ENCODE measurements at places on chromosomes 13 and 19.

DNA sequence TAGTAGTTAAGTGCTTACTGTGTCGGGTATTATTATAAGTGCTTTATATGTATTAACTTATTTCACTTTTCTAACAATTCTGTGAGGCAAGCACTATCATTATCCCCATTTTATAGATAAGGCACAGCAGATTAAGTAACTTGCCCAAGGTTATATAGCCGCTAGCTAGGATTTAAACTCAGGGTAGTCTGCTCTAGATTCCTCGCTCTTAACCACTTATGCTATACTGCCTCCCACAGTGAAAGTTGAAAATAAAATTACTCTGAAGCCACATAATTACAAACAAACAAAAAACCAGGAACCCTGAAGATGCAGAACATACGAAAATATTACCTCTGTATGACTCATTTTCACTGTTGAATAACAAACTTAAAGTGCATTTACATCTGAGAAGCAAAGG is 3.9 kb downstream of the TEX30 start:
- no peak for DNase-seq

GRCh38 chr19:42216653-42217519 is 591 bp downstream of the DEDD2 start:
- no peak for DNase-seq

GRCh38 chr19:46016426-46017094 is 6.3 kb downstream of the PGLYRP1 start:
- peak; percentile 51 for DNase-seq

GRCh38 chr19:5948752-5949564 is 29.0 kb downstream of the RANBP3 start:
- no peak for DNase-seq

- no peak for DNase-seq
Observed at GRCh38 chr19:23528376-23528775, 133.1 kb upstream of the ZNF91 start.

GRCh38 chr13:112648101-112648500 is 41.7 kb upstream of the ATP11A start:
- DNase-seq: no peak

DNA sequence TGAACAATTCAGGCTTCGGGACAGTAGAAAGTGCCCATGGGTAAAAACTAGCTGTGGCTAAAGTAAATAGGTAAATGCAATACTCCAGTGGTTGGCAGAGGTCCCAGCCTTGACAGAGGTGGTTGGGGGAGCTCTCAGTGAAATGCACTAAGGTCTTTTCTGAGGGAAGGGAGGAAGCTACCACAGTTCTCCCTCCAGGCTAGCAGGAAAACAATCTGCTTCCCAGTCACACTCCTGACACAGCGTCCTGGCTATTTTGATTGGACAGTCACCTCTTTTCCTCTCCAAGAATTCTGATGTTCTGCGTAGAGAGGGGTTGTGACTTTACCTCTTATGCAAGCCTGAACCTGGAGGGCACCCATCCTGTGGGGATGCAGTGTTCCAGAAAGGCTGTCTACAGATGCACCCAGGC is 128.7 kb downstream of the CYSLTR2 start:
- no peak for DNase-seq

GRCh38 chr19:47707135-47707925 is 5.9 kb upstream of the EHD2 start:
- DNase-seq: peak; percentile 75

DNA sequence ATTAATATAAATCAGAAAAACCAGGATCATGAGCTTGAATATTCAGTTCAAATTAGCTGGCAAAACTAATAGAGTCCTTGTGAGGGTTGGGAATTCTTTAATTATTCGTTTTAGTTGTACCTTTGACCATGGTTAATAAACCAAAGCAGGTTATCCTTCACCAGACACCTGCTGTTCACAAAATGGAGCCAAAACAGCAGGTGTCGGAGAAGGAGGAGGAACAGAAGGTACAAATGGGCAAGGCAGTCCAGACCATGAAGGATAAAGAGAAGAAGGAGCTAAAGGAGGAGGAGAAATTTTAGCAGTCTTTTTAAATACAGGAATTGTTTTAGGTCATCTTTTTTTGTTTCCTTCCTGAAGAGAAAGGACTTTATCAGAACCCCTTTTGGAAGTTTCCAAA is 106.1 kb downstream of the NHLRC3 start:
- no peak for DNase-seq

GRCh38 chr13:48334534-48335127 is 31.1 kb downstream of the RB1 start:
- no peak for DNase-seq

GRCh38 chr13:106796280-106797047 is 228.5 kb upstream of the ARGLU1 start:
- no peak for DNase-seq

GRCh38 chr13:45040622-45041021 is 51.3 kb downstream of the GPALPP1 start:
- no peak for DNase-seq

GRCh38 chr19:29858621-29859020 is 46.8 kb downstream of the CCNE1 start:
- DNase-seq: no peak

GRCh38 chr19:50269653-50270052 is 59.5 kb downstream of the KCNC3 start:
- DNase-seq: no peak

- no peak for DNase-seq
Observed at GRCh38 chr13:113854238-113855011, 9.5 kb downstream of the GAS6 start.

- no peak for DNase-seq
Observed at GRCh38 chr13:104309431-104309830, 1243.2 kb upstream of the SLC10A2 start.

DNA sequence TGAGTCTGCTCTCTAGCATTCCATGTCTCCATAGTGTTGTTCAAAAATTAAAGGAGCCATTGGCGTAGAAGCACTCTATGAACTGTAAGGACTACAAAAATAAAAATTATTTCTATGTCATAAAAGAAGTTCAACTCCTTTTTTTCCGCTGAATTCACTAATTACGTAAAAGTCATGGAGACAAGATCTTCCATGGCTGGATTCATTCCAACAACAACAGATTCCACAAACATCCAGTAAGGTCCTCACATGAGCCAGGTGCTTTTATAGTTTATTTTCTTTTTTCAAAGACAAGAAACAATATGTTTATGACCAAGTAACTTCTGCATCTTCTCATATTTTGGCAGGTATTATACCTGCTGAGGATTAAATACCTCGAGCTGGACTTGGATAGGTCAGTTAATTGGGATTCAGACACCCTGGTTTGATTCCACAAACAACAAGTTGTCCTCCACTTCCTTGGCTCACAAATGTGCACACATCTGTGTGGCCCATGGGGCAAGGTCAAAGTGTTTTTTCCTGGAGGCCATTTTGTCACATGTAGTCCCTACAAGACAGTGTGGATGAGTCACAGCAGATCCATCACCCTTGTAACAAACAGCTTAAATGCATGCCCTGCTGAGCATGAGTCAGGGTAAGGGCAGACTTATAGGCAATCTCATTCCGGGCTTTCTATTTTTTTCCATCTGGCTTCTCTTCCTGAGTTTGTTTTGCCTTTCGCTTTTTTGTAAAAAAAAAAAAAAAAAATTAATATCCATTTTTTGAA is 475.6 kb downstream of the COG6 start:
- DNase-seq: peak; percentile 6

DNA sequence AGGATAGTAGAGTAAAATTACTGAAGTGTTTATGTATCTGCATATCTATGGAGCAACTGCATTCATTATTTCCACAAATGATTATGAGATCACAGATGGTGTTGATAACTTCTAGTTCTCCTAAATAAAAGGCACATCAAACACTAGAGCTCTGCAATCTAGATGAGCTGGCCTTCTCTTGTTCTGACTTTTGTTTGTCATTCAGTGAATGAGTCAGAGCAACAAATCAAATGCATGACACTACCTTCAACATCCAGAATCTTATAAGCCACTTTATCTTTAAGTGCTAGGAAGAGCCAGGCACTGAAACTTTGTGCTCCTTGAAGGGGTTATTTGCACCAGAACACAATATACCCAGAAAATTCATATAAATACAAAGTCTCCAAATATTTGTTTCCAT is 456.0 kb downstream of the PCDH17 start:
- DNase-seq: no peak

- DNase-seq: no peak
Observed at GRCh38 chr19:37928527-37929286, 21.7 kb downstream of the SIPA1L3 start.

GRCh38 chr19:43673637-43674036 is 3.7 kb upstream of the PLAUR start:
- DNase-seq: no peak

GRCh38 chr19:42420055-42420544 is 7.1 kb downstream of the LIPE start:
- peak; percentile 74 for DNase-seq

DNA sequence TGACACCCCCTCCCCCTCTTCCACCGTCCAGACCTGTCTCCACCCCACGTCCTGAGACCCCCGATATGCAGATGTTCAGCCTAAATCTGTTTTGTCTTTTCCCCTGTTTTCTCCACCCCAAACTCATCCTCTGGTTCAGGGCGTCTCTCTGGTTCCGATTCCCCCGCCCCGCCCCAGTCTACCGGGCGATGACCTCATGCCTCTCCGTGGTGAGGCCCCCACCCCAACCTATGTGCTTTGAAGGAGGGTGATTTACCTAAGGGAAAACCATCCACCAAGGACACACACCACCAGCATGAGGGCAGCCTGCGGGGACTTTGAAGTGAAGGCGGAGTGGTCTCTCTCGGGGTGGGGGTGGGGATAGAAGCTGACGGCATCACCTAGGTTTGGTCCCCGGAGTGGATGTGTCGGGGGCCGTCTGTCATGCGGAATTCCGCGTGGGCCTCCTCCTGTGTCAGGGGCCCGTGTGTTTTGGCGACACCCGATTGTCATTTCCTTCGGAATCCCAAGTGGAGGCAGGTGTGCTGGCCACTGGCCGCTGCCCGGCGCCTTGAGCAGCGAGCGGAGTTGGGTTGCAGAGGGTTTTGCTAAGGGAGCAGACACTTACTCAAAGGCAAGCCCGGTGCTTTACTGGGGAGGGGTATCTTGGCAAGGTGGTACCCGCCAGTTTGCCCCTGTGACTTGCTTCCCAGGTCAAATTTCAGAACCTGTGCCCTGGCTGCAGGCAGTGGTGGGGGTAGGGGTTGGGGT is 1.4 kb downstream of the FZR1 start:
- DNase-seq: no peak

DNA sequence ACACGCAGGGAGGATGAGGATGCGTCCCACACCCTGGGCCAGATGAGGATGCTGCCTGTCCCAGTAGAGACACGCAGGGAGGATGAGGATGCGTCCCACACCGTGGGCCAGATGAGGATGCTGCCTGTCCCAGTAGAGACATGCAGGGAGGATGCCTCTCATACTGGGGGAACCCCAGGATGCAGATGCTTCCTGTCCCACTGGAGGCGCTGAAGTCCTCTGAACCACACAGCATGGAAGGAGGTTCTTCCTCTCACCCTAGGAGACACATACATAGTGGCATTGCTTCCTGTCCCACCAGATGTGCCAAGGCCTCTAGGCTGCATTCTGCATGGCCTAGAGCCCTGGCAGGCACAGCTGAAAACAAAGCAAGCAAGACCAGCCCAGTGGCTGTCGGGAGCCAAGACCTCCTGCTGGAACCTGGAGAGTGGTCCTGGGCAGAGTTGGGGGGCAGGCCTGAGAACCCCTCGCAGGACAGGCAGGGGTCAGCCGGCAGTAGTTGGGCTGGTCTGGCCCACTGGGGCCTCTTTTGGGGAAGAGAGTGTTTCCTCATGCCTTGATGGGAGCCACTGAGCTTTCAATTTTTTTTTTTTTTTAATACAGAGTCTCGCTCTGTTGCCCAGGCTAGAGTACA is 4.3 kb downstream of the HPN start:
- no peak for DNase-seq

DNA sequence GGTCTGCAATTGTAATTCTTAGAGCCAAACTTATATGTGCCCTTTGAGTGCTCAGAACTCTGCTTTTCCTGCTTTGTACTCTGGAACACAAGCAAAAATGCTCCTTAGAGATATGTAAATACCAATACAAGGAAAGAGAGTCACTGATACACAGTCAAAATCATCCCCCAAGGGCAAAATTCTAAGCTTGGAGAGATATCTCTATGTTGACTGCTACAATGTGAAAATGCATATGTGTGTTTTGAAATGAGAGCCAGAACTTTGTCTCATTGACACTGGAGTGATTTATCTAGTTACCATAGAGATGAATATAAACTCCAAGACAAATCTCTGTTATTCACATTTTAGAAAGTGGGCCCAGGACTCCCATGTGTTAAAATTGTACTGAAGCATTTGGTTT is 494.8 kb upstream of the SLITRK1 start:
- no peak for DNase-seq

DNA sequence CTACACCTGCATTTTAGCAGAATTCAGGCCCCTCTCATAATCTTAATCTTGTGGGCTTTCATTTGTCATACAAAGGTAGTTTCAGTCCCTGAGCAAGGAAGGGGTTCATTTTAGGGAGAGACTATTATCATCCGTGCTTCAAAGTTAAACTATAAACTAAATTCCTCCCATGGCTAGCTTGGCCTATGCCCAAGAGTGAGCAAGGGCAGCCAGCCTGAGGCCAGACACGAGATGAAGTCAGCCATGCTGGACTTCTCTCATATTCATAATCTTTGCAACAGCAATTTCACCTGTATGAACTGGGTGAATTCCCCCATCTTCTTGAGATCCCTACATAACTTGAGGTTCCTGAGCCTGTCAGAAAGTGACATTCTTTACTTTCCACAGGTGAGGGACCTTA is 13.0 kb downstream of the ERICH4 start:
- DNase-seq: no peak

DNA sequence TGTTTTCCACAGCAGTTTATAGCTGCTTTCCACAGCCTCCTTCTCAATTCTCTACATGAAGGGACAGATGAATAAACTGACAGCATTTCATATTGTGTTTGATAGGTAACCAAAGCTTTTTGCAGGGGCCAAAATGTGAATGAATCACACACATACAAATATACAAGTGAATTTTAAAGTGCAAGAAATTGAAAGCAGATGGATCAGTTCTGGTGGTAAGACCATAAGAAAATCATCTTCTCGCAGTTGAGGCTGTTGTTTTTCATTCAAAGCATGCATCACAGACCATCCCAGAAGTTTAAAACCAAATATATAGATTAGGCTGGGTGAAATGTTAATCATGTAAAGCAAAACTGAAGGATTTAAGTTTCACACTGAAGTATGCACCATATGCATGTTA is 1569.4 kb downstream of the PCDH9 start:
- no peak for DNase-seq

DNA sequence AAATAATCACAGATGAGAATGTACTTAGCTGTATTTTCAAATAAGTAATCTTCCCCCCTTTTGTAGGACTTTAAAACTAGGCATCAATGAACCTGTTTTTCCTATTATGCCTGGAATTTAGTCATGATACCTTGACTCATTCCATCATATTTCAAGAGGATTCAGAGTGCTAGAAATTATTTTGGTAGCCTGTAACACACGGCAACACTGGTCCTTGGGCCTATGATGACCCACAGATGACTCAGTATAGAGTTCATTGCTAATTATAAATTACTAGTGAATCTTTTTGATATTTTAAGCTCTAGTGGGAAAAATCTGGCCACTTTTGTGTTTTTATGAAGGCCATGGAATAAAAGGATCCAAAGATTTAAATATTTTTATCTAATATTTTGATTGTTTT is 26.0 kb upstream of the GARRE1 start:
- DNase-seq: no peak

- DNase-seq: no peak
Observed at GRCh38 chr13:110242615-110243014, 64.3 kb downstream of the COL4A1 start.

GRCh38 chr13:28659621-28659970 is 666 bp downstream of the POMP start:
- DNase-seq: no peak

GRCh38 chr13:19663416-19663979 is 30.0 kb downstream of the MPHOSPH8 start:
- DNase-seq: no peak

- peak; percentile 40 for DNase-seq
Observed at GRCh38 chr19:50537769-50538230, 24.1 kb upstream of the ASPDH start.

Data from stimulated activated CD4-positive, alpha-beta T cell treated with anti-CD3 and anti-CD28 coated beads, Interleukin-15, amount 100 ng/mL, for 48 hours (primary cell).